ENCODE measurements at places on chromosomes 11 and 22.
A peak's percentile ranks its signal among the peaks of the same experiment; 100 is the strongest.

- DNase-seq = no peak
Observed at GRCh38 chr22:25621986-25622385, 57.5 kb downstream of the GRK3 start.

GRCh38 chr11:1749395-1750351 is 722 bp downstream of the IFITM10 start:
- DNase-seq = no peak

DNA sequence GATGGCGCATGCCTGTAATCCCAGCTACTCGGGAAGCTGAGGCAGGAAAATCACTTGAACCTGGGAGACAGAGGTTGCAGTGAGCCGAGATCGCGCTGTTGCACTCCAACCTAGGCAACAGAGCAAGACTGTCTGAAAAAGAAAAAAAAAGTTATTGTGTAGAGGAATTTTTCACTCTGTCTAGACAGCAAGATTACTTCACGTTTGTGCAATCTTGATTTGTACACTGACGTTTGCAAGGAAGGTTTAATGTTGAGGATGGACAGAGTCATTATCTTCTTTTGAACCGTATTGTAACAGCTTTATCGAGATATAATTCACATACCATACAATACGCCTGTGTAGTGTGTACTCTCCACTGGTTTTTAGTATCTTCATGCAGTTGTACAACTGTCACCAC is 3.7 kb downstream of the CTTN start:
- no peak for DNase-seq

DNA sequence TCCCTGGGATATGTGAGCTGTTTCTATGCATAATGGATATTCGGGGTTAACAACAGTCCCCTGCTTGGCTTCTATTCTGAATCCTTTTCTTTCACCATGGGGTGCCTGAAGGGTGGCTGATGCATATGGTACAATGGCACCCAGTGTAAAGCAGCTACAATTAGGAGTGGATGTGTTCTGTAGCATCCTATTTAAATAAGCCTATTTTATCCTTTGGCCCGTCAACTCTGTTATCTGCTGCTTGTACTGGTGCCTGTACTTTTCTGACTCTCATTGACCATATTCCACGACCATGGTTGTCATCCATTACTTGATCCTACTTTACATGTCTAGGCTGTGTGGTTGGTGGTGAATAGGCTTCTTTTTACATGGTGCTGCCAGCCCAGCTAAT is 1.3 kb downstream of the TUG1 start:
- no peak for DNase-seq

DNA sequence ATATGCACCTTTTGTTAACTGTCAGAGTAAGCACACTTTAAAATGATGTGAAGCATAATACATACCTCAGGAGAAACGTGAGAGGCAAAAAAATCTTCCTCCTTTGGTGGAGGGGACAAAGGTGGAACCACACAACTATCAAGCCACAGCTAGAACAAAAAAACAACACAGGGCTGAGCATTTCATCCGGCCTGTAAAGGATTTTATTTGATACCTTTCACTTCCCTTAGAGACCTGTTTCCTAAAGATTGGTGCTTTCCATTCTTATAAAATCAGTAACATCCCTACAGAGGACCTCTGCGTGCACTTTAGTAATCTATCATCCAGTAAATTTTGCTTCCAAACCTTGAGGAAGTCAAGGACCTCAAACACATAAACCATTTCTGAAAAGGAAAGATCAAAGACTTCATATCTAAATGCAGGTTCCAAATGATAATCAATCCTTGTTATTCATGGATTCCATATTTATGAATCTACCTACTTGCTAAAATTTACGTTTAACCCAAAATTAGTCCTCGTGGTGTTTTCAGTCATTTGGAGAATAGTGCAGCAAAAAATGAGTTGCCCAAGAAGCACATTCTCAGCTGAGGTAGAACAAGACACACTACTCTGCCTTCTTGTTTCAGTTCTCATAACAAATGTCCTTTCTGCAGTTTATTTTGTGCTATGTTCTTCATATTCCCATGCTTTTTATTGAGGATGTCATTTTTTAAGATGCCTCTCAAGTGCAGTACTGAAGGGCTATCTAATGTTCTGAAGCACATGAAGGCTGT is 22.7 kb downstream of the ARFGAP3 start:
- no peak for DNase-seq

GRCh38 chr22:43385770-43386641 is 25.8 kb upstream of the MPPED1 start:
- DNase-seq = peak; percentile 66

DNA sequence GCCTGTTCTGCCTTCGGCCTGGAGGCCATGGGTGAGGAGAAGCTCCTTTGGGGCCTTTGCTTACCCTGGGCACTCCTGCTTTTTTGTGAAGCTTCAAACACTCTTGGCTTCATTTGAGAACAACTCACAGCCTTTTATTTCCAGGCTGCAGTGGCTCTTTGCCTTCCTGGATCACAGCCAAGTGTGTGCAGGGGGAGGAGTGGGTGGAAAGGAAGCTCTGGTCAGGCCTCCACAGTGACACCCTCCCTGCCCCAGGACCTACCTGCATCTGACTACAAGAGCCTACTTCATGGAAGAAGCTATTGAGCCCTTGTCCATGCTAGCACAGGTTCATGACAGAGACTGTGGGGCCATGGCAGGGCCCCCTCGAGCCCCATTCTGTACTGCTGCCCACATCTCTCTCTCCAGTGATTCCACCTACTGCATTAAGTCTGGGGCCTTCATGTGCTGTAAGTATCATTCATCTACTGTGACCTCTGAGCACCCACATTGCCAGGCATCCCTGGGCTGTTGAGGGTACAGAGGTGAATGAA is 52.3 kb downstream of the GAB4 start:
- no peak for DNase-seq

DNA sequence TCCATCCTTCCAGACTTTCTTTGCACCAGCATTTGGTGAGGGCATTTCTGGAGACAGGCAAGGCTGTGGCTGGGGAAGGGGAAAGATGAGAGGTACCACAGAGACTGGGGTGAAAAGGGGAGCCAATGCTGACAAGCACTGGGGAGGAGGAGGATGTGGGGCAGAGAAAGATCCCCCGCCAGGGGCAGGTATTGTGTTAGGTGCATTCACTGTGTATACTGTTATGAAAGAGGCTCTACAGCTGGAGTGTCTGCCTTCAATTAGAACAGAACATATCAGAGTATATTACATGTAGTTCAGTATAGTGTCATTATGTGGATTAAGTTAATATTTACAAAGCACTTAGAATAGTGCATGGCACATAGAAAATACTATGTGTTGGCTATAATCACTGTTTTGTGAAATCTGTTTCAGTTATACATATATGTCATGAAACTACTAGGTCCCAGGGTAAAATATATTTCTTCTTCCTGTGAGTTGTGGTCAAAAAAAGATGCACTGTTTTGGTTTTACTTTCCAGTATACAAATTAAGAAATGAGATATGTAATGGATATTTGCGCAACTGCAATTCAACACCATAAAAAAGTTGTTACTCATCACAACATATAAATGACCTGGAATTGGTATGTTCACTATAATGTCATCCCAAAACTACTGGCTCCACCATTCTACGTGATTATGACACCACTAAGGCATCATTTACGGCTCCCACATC is 8.4 kb downstream of the MSANTD2 start:
- DNase-seq = no peak

DNA sequence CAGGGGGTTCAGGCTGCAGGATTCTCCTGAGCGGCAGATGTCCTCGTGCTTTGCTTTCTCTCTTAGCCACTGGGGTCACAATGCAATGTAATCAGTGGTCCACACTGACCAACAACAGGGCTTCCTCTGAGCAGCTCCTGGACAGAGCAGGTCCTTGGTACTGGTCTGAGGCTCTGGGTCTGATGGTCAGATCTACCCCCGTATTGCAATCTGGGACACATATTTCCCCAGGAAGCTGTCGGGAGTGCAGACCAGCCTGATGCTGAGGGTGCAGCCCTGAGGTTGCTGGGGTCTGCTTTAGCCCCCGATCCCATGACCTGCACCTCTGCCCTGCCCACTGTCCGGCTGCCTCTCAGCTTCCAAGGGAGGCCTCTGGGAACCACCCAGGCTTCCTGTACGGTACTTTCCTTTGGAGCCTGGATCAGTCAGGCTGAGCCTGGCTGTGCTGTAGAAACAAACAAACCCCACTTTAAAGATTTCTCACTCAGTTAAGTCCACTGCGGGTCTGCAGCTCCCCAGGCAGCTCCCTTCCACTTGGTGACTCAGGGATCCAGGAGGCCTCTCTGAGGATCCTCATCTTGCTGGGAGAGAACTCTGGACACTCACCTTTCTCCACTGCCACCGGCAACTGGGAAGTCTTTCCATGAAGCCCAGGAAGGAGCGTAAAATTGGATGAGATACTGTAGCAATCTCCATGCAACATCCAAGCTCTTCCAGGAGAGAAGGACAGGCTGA is 1046.6 kb downstream of the TBC1D22A start:
- DNase-seq = no peak

- no peak for DNase-seq
Observed at GRCh38 chr11:129945373-129945772, 50.0 kb upstream of the NFRKB start.

DNA sequence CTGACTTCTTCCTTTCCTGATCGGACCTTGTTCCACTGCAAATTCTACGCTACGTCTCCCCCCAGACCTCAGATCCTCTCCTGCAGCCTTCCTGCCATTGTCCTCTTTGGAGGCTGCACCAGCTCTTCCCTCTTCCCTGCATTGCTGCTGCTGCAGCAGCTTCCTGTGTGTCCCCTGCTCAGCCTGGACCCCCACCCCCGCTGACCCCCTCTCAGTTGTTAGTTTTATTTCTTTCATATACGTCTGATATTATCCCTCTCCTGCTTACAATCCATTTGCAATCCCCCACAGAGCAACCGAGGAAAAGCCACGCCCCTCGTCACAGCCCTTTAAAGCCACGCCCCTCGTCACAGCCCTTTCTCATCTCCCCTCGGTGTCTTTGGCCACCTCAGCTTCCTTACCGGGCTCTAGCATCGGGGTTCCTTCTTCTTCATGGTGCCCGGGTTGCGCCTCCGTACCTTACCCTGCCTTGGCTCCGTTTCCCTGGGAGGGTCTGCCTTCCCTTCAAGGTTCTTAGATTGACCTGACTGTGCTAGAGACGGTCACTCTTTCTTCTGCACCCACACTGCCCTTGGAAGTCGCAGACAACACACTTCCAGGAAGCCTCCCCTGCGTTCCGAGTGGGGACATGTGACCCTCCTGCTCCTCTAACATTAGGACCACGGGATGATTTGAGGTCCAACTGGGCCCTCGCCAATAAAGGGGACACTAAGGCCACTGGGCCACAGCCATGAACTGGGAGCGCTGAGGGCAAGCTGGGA is 4.8 kb downstream of the MRGPRG start:
- DNase-seq = no peak

- DNase-seq = no peak
Observed at GRCh38 chr11:74650498-74650897, 58.1 kb downstream of the POLD3 start.

DNA sequence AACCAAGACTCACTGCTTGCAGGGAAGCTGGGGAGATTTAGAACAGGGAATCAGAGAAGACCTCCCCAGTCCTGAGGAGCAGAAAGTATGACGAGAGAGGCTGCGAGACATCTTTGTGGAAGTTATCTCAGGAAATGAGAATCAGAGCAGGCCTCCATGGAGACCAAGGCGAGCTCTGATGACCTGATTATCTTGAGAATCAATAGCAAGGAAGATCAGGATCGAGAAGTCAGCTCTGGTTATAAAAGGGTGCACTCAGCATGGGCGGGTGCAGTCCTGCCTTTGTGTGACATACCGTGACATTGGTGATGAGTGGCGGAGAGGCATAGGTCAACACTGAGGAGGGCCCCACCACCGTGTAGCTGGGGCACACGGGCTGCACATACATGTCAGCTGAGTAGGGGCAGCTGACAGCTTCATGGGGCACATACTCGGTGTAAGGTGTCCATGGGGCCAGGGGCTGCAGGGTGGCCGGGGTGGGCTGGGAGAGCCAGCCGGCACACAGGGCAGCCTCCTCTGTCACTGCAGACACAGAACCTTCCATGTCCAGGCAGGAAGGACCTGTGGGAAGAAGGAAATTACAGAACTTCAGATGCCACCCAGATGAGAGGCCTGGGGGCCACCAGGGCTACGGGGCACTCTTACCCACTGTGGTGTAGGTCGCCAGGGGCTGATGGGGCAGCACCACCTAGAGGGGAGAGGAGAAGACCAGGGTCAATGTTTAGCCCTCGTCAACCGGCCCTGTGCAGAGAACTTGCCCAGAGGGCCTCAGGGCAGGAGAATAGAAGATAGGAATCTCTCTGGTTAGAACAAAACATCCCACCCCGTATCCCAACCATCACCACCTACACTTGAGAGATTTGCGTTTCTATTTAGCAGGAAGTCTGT is 21.7 kb downstream of the POU2AF1 start:
- DNase-seq = no peak

DNA sequence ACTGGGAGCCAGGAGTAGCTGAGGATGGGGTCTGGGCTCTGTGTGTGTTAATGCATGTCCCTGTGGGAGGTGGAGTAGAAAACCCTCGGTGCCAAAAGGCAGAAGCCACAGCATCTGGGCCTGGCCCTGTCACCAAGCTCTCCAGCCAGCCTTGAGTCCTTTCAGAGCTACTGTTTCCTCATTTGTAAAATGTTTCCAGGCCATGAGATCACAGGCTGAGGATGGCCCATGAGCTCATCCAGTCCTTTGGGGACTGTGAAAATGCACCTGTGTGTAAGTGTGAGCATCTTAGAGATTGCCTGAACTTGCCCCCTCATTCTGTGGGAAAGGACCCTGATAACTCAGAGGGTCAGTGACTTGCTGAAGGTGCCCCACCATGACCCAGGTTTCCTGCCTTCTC is 9.1 kb downstream of the ANKK1 start:
- no peak for DNase-seq

- DNase-seq = no peak
Observed at GRCh38 chr11:19959648-19960059, 200.6 kb downstream of the DBX1 start.

DNA sequence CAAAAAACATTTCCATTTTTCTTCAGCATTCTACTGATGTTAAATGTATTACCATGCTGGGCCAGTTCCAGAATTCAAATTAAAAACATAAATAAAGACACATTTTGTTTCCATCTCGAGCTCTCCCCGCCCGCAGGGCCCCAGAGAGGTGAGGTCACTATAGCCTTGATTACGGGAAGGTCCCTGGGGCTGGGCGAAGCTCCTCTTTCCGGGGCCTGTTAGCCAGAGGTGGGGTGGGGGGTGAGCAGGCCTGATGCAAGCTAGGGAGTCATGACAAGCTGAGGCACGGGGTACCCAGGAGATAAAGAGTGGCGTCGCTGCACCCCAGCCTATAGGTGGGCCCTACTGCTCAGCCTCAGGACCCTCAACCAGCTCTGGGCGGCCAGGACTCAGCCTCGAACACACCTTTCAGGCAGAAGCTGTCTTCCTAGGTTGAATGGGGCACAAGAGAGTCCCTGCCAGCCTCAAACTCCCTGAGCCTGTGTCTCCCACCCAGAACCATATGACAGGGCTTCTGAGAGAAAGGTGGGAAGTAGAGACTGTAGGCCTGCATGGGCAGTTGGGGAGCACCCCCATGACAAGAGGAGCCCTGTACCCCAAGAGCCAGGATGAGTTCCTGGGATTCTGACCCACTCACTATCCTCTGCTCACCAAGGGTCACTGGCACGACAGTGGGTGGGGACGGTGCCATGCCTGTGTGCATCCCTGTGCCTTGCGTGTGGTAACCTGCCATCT is 34.8 kb downstream of the KCNQ1OT1 start:
- DNase-seq = no peak

- DNase-seq = no peak
Observed at GRCh38 chr22:39114112-39114511, 17.1 kb downstream of the APOBEC3H start.

- DNase-seq = no peak
Observed at GRCh38 chr11:120740380-120740779, 228.8 kb downstream of the GRIK4 start.

GRCh38 chr11:28146123-28146751 is 38.0 kb downstream of the METTL15 start:
- no peak for DNase-seq
